Activated CD8-positive, alpha-beta memory T cell treated with anti-CD3 and anti-CD28 coated beads for 4 hours (primary cell): ENCODE measurements at places on chromosomes 11 and 22.
A peak's percentile ranks its signal among the peaks of the same experiment; 100 is the strongest.

GRCh38 chr11:42036201-42036600, 576.7 kb upstream of the LRRC4C start:
- DNase-seq, result no peak

DNA sequence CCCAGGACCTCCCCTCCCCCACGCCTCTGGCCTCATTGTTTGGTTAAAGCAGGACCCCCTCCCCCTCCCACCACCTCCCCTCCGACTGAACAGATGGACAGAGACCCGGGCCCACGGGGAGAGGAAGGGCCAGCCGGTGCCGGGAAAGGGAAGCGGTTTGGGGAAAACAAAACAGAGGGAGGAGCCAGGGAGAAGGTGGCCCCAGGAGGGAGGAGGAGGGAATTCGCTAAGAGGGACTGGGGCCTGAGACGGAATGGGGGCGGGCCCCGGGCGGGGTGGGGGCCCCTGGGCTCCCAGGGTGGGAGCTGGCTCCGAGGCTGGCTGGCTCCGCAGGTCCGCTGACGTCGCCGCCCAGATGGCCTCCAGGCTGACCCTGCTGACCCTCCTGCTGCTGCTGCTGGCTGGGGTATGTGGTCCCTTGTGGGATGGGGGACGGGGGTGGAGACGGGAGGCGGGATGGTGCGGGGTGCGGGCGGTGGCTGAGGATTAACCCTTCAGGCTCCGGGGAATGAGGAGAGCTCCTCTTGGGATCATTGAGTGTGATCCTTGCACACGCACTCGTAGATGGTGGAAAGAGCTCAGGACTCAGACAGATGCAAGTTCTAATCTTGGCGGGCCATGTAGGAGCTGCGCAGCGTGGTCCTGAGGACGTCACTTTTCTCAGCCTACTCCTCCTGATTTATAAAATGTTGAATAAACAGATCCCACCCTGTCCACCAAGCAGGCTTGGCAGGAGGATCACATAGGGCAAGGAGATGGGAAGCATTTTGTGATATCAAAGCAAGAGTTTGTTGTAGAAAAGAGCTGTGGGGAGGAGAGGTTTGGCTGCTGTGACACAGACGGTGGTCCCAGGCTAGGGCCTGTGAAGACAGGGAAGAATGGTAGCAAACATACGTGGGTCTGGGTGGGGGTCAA, 688 bp downstream of the SERPING1 start:
- DNase-seq, result no peak

DNA sequence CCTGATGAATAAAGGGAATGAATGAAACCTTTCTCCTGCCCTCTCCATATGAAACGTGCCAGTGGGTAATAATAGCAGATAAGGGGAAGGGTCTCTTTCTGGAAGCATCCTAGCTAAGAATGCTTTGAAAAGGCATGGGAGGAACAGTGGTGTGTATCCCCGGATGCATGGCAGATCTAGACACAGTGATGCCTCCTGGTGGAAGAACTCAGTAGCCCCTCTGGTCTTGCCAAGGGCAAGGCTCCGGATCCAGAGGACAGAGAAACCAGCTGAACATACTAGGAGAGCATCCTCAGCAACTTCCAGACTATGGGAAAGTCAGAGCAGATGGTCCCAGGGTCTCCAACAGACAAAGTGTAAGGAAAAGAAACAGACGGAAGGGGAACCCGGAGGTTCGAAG, 6.4 kb downstream of the BAIAP2L2 start:
- no peak for DNase-seq

- DNase-seq, result no peak
Measured at GRCh38 chr22:29346659-29347058, 31.2 kb upstream of the RASL10A start.

GRCh38 chr11:112024773-112025678, at the start of gene DLAT:
DLAT (plus strand) TSS chr11:112025408; CDS start chr11:112025473, 65 bp downstream.
- peak; percentile 56 for DNase-seq

DNA sequence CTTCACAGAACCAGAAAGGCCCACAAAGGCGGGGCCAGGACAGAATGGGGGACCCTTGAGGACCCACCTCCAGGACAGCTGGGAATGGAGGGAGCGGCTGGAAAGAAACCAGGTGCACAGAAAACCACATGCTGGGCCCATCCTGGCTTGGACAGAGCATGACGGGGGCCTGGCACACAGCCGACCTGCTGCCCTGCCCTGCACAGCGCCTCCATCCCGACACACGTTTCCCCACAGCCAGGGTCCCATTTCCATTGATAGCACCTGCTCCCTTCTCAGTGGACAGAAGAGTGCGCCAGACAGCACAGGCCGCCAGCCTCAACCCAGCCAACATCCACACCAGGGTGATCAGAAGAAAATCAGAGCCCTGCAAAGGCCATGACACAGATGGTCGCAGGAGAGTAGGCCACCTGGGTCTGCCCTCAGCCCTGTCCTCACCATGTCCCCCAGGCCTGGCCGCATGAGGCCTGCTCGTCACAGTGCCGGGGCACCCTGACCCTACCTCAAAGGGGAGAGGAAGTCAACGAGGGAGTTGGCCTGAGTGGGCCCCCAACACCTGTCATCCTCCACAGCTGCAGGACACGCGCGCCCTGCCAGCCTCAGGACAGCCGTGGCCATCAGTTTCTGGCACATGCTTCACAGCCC, 28.1 kb downstream of the BRD1 start:
- no peak for DNase-seq

DNA sequence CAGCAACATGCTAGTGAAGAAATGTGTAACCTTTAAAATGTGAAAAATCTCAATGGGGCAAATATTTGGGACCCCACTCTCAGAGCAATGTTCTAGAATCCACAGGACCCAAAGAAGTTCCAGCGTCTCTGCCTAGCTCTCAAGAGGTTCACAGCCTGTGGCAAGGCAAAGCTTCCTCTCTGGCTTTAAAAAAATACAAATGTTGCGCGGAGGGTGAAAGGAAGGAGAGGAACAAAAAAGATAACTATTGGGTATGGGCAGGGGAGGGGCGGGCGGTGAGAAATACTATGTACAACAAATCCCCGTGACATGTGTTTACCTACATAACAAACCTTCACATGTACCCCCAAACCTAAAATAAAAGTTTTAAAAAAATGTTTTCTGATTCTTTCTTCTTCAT, 53.6 kb downstream of the PITPNB start:
- no peak for DNase-seq

GRCh38 chr11:86463120-86463519, 88.4 kb downstream of the CCDC81 start:
- no peak for DNase-seq

DNA sequence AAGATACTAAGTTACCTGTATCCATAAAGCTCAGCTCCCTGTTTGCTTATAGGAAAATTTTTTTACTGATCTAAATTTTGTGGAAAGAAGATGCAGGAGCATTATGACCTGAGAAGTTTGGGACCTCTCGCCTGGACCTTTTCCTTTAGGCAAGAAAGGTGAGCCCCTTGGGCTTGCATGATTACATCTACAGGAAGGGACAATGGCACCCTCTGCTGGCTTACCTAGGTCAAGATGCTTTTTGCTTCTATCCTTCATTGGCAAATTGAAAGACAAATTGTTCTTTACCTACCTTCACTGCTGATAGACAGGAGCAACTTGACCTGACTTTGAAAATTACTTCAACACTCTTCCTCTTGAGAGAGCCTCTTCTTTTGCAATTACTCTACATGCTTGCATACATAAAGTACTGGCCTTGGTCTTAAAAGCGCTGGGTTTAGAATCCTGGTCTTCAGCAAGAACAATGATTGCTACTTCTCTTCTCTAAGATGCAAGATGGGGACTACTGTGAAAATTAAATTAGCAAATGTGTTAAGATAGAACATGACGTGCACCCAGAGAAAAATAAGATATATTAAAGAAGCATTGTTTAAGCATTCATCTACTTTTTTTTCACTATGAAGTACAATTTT, 147.2 kb downstream of the TRPC6 start:
- no peak for DNase-seq

DNA sequence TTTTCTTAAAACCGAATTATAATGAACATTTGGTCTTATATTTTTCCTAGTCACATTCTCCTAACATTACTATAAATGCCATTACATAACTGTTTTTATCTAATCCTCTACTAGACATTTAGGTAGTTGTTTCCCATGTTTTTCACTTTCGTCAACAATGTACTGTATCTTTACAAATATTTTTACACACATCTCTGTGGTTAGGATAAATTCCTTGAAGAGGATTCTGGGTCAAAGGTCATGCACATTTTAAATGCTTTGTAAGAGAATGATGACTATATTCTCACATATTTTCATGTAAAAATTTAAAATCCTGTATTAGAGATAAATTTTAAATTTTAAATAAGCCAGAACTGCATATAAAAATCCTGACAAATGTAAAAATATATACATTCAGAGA, 61.3 kb upstream of the CLNS1A start:
- no peak for DNase-seq

DNA sequence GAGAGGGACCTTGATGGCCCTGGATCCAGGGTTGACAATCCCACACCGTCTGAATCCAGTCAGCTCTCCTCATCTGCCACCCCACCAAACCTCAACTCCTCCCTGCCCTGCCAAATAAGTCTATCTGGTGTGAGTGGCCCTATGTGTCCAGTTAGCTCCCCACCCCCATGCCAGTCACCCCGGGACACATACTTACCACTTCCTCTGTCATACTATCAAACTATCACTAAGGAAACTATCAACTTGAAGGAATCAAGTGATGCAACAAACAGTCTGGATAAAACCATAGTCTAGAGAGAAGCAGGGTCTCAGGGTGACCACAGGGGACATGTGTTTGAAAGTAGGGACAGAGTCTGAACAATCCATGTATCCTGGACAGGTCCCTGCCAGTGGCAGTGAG, 13.2 kb upstream of the CSF2RB start:
- DNase-seq, result no peak

DNA sequence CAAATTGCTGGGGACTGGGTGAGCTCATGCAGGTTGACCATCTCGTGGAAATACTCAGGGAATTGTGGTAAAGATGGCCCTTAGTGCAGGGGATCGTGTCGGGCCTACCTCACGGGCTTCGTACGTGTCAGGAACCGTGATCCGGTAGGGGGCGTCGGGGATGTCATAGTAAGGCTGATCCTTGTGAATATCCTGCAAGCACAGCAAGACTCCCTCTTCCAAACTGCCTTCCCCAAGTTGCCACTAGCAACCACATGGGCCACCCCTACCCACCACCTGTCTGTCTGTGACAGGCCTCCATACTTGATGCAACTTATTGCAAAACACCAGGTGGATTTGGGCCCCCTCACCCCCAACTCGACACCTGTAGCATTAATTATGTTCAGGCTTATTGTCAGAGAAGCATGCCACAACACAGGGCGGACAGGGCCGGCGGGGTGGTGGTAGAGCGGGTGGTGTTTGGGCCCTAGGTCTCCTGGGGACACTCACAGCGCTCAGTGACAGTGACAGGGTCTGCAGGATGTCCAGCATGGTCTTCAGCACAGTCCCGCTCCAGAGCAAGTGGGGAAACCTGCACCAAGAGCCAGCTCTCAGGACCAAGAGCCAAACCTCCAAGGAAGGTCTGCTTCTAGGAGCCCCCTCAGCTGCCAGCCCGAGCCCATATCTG, 22.6 kb upstream of the SERPIND1 start:
- DNase-seq, result no peak

GRCh38 chr22:28826921-28827320, 26.6 kb upstream of the XBP1 start:
- DNase-seq, result no peak

DNA sequence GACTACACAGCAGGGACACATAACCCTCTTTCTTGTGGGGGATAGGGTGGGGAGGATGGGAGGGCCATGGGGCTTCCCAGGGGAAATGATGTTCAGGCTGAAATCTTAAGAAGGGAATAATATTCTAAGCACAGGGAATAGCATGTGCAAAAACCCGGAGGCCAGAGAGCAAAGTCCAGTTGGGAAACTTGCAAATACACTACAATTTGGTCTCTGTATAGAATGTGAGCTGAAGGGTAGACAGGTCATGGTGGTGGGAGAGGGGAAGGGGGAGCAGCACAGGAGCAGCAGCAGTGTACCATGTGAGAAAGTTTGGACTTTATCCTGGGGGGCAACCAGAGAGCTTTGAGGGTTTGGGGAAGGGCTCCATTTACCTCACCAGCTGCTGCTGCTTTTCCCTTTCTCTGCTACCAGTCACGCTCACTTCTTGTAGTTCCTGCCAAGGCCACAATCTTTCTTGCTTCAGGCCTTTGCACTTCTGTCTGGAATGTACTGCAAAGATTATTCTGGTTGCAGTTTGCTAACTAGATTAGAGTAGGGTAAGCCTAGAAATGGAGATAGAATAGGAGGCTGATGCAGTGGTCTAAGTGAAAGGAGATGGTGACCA, 43.0 kb downstream of the KREMEN1 start:
- no peak for DNase-seq

DNA sequence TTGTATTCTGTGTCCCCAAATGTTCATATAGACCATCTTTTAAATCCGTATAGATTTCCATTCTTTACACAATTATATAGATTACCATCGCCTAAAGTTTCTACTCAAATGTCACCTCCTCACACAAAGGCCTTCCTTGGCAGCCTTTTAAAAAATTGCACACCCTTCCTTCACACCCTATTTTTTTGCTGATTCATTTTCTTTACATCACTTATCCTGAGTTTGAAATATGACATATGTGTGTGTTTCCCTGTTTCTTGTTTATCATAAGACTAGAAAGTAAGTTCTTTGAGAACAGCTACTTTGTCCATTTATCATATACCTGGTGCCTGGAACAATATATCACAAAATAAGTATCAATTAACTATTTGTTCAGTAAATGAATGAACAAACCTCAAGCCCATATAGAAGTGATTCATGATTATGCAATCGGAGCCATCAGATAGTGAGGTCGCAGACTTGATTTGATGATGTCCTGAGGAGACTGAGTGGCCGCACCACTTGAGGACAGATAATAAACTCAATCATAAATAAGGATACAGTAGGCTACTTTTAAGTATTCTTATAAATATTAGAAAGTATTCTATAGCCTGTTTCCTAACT, 327.4 kb upstream of the ZC3H12C start:
- no peak for DNase-seq

DNA sequence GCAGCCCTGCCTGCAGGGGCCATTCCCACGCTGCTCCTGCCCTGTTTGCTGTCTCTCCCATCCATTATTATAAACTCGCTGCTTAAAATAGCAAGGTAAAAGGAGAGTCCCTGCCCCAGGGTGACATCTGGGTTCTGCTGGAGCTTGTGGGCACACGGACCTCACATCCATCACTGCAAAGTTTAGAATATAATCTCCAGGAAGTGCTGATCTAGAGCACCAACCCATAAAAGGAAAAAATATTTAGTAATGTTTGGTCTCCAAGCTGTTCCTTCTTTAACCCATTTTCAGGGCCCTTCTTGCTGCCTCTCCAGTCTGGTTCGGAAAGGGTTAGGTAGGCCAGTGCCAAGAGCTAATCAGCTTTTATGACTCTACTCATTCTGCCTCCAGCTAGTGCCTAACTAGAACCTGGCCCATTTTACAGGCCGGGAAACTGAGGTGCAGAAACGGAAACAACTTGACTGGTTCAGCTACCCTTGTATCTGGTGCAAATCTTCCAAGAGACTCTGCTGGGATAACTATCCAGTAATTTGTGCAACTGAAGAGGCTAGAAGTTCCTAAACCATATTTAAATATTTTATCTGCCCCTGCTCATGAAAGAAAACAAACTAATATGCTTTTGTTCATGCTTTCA, 37.5 kb downstream of the IRAG1 start:
- no peak for DNase-seq
